Left ventricle myocardium inferior (tissue), 1 donor: ENCODE measurements at places on chromosomes 3 and 15.

GRCh38 chr3:87136066-87136596 lies 91.0 kb upstream of the CHMP2B start:
- no peak for DNase-seq

GRCh38 chr3:173938159-173938558 lies 540.6 kb downstream of the NLGN1 start:
- no peak for DNase-seq

- DNase-seq, result no peak
Measured at GRCh38 chr3:21722301-21722700, 28.7 kb downstream of the ZNF385D start.

GRCh38 chr15:96418146-96418545 lies 87.6 kb downstream of the NR2F2 start:
- no peak for DNase-seq

DNA sequence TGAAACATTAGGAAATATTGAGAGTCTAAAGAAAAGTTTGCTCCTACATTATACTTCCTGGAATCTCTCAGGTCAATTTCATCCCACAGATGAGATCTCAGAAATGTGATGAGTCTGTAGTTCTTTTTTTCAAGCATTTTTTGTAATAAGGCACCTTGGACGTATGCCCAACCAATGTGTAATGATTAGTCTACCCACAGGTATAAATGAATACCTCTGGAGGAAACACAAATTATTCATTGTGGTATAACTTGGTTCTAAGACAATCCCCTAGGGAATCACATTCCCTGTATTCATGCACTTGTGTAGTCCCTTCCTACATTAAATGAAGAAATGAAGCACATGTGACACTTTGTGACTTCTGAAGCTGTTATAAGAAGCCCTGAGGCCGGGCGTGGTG lies 596.2 kb upstream of the UBE2E2 start:
- DNase-seq, result no peak

DNA sequence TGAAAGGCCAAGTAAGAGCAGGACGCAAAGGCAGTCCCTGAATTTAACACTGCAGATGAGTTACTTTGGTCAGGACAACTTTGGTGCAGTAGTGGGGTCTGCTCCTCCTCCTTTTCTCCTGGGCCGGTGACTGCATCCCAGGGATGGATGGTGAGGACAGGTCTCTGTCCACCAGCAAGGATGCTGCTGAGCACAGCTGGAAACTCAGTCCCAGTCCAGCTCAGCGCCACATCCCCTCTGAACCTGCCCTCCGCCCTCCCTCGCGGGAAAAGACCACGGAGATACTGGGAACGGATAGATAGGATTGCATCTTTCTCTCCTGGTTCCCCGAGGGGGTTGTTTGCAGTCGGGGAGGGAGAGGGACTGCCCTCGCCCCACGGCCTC lies 13.8 kb downstream of the GRAMD2A start:
- no peak for DNase-seq

- DNase-seq, result no peak
Measured at GRCh38 chr3:157063926-157064325, 96.0 kb downstream of the CCNL1 start.

GRCh38 chr15:79339588-79340314 lies 28.8 kb downstream of the TMED3 start:
- DNase-seq, result no peak

GRCh38 chr15:98800437-98801233 lies 152.3 kb downstream of the IGF1R start:
- DNase-seq, result no peak

DNA sequence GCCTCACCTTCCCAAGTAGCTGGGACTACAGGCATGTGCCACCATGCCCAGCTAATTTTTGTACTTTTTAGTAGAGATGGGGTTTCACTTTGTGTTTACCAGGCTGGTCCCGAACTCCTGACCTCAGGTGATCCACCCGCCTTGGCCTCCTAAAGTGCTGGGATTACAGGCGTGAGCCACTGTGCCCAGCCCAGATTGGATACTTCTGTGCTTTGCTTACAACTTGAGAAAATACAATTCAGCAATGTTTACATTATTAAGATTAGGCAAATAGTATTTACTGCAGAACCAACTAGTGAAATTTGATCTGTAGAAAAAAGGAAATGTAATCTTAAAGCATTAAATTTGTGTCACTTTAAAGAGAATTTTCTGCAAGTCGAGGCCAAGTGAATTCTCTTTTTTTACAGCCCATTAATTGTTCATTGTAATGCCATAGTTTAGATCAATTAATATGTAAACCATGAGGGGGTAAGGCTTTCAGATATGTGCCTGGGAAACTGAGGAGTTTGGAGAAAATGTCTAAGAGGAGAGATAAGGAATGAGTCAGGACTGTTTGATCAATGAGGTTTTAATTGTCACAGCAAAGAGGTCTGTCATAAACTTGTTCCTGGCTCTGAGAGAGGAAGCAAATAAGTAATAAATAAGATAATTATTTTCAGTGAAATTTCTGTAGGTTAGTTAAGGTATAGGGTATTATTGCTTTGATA lies 15.3 kb downstream of the PYDC2 start:
- DNase-seq, result no peak

DNA sequence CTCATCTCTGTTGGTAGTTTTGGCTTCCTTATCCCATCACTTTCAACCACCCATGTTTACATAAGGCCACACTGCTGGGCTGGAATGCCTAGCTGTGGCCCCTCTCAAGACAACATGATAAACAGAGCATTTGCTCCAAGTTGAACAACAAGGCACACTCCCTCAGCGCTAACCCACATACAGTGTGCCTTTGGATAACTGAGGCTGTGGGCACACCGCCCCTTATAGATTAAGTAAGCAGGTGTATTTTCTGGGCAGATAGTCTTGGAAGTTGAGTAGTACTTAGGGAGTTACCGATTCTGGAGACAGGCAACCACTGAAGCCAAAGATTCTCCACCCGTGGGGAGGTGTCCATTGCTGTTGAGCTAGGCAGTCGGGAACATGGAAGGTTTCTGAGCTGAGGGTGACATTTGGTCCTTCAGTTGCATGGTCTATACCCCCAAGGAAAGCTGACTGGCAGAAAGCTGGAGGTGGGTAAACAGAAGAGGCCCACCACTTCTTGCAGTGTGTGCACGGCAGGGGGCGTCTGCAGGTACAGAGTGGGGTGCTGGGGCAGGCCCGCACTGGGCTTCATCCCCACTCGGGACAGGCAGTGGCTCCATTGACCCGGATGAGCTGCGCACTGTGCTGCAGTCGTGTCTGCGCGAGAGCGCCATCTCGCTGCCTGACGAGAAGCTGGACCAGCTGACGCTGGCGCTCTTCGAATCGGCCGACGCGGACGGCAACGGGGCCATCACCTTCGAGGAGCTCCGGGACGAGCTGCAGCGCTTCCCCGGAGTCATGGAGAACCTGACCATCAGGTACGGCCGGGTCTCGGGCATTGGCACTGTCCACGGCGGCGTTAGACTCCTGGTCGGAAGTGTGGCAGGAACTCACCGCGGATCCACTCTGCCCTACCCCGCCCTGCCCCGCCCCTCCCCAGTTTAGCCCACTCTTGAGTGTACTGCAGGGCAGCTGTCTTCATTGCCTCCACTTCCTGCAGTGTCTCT lies 16.8 kb downstream of the NOX5 start:
- DNase-seq, result peak; percentile 24

GRCh38 chr3:15161133-15161532 lies 44.9 kb upstream of the CAPN7 start:
- no peak for DNase-seq

DNA sequence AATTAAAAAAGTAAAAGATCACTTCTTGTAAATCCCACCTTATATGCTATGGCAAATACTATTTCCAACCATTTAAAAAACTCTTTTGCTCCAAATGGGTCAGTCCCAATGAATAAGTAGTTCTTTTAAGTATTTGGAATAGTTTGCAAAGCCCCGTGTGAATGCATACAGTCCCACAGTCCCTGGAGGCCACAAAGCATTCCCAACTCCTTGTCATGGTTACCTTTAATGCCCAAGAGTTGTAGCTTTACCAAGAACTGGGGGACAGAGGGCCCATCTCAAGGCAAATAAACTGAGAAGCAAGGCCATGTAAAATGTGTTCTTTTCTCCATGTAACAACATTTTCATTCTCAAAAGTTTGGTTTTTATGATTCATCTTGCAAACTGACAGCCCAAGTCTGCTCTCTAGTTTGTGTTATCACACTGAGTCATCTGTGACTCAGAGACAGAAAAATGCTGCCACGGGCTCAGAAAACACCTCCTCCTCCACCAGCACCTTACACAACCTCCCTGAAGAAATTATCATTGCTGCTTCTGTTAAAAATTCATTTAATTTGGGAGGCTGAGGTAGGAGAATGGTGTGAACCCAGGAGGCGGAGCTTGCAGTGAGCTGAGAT lies 336.2 kb downstream of the ERC2 start:
- DNase-seq, result no peak

DNA sequence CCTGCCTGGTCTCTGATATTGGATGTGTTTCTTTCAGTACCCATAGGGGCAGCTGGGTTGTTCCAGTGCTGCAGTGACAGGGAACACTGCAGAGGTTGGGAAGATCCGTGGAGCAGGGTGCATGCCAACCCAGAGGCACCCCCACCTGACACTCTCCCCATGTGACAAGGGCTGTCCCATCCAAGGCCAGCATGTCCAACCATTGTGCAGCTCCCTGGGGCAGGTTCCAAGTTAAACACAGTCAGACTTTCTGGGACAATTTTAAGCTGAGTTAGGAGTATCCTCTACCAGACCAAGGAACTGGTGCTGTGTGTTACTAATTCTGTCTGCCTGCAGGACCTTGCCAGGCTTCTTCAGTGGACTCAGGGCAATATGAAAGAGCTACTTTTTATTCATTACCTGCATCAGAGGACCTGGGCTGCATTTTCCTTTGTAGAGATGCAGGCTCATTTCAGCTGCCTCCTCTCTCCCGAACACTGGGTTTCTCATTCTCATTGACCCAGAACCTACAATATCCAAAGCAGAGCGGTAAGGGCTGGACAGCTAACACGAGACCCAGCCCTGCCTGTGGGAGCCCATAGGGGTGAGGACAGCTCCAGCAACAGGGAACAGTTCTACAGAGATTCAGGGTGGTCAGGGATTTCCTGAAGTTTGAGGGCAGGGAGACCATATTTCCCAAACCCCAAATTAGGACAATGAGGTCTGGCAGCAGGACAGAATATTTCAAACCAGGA lies 72.7 kb downstream of the SPSB4 start:
- DNase-seq, result peak; percentile 57

DNA sequence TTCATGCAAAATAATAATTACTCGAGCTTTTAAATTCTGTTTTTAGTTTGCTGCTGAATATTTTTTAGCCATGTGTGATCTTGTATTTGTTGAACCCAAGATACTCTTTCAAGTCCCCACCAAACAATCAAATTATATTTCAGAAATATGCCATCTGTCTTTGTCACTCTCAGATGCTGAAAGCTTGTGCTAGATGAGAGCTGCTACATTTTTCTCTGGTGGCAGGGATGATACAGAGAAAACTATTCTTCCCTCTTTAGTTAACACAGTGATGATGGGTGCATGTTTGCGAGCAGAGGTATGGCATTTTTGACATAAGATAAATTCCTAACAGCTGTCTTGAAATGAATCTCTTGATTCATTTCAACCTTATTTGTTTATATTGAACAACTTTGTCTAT lies 100.6 kb upstream of the NPHP3 start:
- no peak for DNase-seq

GRCh38 chr15:44381236-44381635 lies 46.2 kb upstream of the CTDSPL2 start:
- no peak for DNase-seq

DNA sequence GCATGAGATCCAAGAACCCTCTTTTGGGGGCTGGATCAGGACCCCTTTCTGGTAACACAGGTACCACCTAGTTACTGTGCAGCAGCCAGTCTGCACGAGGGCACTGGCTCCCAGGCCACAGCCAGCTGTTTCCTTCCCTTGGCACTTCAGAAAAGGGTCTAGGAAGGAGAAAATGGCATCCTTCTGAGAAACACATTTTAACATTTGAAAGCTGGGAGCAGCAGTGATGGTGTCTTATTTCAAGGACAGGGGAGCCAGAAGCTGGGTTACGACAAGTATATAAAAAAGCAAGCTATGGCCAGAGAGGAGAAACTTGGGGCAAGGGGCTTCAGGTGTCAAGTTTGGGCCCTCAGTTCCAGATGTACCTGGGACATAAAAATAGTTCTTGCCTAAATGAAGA lies 282.8 kb downstream of the CTNNB1 start:
- no peak for DNase-seq

DNA sequence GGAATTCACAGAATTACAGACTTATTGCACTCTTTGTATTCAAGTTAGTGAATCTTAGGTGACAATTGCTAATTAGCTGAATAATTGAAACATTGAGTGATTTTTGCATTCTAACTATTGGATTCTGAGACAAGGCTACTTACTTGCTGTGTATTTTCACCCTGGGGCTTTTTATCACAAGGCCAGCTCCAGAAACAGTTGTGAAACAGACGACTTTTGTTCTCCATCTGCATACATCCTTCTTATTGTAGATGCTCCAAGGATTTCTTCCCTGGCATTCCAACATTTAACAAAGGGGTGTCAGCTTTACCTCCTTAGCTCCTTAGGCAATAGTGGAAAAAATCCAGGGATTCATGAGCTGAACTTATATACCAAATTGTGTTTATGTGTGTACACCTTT lies 233.2 kb upstream of the CHRM5 start:
- DNase-seq, result no peak

- DNase-seq, result no peak
Measured at GRCh38 chr3:36729204-36730056, 34.9 kb downstream of the DCLK3 start.
